ENCODE measurements at places on chromosomes 1 and 21.

DNA sequence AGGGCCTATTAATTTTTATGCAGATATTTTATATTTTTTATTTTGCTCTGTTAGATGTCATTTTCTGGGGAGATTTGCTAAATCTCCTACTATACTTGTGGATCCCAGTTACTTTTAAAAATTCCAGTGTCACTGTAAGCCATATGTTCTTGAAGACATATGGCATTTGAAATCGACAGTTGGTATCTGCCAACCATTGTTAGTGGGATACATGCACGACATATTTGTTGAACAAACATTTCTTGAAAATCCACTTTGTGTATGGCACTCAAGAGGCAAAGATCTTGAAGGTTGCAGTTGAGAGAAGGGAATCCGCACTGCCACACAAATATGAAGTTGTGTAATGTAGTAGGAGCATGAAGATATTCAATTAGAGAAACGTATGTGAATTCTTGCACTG, 287.7 kb downstream of the HHAT start:
- DNase-seq: no peak

DNA sequence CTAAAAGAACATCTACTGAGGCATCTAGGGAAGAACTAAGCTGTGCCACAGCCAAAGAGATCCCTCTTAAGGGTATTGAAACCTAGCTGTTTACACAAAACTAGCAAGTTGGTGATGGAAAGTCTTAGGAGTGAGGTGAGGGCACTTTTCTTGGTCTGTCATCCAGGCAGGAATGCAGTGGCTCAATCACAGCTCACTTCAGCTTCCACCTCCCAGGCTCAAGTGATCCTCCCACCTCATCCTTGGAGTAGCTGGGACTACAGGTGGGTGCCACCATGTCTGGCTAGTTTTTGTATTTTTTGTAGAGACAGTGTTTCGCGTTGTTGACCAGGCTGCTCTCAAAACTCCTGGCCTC, 2.4 kb downstream of the PLEKHO1 start:
- no peak for DNase-seq

DNA sequence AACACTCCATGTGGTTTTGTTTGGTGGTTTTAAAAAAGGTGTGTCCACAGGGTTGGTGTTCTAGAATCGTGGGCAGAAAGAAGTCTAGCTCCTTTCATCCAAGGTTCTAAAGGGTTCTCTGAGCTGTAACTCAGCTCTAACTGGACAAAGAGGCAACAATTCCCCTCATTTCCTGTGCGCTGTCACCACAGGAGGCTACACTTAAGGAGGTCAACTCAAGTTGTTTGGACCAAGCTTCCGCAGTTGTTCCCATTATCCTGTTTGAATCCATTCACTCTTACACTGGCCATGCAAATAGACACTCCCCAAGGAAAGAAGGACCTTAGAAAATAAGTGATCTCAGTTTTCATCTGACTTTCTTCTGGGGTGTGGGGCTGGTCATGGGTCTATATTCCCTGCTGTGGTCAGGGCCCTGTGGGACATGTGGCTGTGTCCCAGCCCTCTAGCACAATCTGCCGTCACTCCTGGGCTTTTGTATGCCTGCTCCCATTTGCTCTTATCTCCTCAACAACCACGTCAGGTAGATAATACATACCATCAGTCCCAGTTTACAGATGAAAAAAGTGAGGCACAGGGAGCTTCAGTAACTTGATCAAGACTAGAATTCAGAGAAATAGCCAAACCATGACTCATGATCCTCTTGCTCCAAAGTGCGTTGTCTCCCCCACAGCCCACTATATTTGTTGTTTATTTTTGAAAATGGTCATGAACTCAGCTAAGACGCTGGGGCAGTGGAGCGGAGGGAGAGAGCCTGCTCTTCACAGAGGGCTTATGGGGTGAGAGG, 103.6 kb downstream of the RHOU start:
- no peak for DNase-seq

- DNase-seq: no peak
Measured at GRCh38 chr1:15735304-15736037, 587 bp upstream of the SLC25A34 start.

- DNase-seq: no peak
Measured at GRCh38 chr1:27760426-27760825, 12.6 kb upstream of the STX12 start.

- DNase-seq: no peak
Measured at GRCh38 chr1:55015123-55015522, 16.4 kb downstream of the BSND start.

DNA sequence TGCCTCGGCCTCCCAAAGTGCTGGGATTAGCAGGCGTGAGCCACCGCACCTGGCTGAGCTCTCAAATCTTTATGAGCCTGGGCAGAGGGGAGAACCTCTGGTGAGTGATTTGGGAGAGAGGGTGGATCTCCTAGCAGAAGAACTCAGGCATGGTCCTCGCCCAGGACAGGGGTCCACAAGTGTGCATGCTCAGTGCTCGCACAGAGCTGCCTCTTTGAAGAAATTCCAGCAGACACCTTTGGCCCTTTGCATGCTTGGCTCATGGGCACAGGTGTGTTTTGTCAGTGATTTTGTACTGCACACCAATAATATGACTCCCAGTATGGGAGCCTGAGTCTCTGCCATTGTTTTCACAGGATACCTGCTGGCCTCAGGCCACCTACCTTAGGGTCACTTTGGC, 11.8 kb upstream of the PRAMEF12 start:
- no peak for DNase-seq

DNA sequence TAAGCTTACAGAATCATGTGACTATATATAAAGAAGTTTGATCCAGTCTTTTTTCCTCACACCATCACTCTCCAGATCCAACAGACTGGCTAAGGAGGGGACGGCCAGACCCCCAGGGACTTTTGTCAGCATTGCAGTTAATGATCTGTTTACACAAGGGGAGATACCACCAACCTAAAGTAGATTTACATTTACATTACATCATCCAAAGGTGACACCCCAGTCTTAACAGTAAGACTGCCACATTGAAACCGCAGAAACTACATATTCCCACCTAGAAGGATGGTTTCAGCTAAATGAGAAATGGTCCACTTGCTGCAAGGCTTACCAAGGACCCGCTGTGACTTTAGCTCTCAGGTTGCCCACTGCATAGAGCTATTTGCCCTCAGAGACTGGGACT, 3.4 kb downstream of the RCAN1 start:
- no peak for DNase-seq

GRCh38 chr1:117067533-117068370, 7.6 kb downstream of the TTF2 start:
- peak; percentile 52 for DNase-seq

DNA sequence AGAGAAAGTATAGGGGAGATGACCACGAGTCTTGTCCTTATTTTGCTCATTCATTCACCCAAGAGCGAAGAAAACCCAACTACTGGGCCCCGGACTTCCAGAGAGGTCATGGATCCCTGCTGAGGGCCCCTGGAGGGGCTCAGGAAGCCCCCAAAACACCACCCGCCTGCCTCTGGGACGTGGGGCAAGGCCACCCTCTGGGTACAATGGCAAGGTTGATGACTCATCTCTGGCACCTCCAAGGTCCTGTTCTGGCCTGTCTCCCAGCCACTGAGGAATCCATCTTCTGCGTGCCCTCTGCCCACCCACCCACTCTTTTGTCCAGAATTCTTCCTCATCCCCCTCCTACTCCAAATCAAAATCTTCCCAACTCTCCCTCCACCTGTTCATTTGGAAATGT, 21.3 kb upstream of the PRDM15 start:
- no peak for DNase-seq

GRCh38 chr1:40926441-40926840, 53.1 kb upstream of the CTPS1 start:
- no peak for DNase-seq

DNA sequence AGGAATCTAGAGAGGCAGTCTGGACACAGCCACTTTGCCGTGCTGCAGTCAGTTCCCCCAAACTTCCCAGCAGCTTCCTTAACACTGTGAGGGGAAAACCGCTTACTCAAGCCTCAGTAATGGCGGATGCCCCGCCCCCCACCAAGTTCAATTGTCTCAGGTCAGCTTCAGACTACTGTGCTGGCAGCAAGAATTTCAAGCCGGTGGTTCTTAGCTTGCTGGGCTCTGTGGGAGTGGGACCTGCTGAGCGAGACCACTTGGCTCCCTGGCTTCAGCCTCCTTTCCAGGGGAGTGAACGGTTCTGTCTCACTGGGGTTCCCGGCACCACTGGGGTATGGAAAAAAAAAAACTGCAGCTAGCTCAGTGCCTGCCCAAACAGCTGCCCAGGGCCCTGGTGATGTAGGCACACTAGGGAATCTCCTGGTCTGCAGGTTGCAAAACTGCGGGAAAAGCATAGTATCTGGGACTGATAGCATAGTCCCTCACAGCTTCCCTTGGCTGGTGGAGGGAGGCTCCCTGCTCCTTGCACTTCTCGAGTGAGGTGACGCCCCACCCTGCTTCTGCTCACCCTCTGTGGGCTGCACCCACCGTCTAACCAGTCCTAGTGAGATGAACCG, 23.7 kb upstream of the HFM1 start:
- DNase-seq: no peak

- DNase-seq: peak; percentile 73
Measured at GRCh38 chr1:199113265-199113869, 474.5 kb downstream of the PTPRC start.

DNA sequence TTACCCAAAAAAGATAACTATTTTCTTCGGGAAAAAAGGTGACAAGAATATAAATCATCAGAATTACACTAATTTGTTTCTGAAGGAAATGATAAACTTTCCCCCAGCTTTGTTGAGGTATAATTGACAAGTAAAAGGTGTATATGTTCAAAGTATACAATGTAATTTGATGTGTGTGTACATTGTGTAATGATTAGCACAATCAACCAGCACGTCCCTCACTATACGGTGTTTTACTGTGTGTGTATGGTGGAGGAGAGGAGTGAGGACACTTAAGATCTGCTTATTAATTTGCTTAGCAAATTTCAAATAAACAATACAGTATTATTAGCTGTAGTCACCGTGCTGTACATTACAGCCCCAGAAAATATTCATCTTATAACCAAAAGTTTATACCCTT, 77.7 kb downstream of the CAMTA1 start:
- no peak for DNase-seq

- DNase-seq: no peak
Measured at GRCh38 chr1:5840551-5841001, 151.6 kb downstream of the NPHP4 start.

GRCh38 chr1:229279242-229279641, 8.3 kb downstream of the RAB4A start:
- DNase-seq: no peak

GRCh38 chr1:212302745-212303383, 17.7 kb downstream of the PPP2R5A start:
- no peak for DNase-seq

GRCh38 chr1:51564124-51564523, 45.1 kb upstream of the EPS15 start:
- DNase-seq: peak; percentile 31

GRCh38 chr1:228429007-228429406, 12.3 kb upstream of the TRIM17 start:
- DNase-seq: no peak

DNA sequence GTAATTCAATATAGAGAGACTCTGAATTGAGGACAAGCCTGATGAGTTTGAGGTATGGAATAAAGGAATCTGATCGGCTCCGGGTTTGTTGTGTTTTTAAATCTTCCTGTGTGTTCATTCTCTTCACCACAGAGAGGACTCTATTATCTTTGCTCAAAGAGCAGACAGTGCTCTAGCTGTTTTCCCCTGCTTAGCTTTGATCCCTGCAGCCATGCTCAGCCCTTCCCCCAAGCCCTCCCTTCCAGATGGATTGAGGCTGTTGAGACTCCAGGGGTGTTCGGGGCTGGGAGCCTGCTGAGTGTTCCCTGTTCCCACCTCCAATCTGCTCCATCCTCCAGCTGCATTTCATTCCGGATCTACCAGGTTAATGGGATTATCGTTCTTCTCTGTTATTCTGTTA, 74.2 kb upstream of the CXADR start:
- DNase-seq: no peak

DNA sequence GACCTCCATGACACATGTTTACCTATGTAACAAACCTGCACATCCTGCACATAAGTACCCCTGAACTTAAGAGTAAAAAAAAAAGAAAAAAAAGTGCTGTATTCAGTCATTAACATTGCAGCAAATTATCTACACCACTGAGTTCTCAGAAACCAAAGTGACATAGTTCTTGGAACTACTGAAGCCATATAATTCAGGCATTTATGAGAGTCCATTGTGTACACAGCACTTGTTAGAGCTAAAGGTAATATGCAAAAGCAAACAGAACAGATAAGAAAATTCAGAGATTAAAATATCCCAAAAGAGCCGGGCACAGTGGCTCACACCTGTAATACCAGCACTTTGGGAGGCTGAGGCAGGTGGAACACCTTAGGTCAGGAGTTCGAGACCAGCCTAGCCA, 38.0 kb downstream of the F5 start:
- DNase-seq: no peak

DNA sequence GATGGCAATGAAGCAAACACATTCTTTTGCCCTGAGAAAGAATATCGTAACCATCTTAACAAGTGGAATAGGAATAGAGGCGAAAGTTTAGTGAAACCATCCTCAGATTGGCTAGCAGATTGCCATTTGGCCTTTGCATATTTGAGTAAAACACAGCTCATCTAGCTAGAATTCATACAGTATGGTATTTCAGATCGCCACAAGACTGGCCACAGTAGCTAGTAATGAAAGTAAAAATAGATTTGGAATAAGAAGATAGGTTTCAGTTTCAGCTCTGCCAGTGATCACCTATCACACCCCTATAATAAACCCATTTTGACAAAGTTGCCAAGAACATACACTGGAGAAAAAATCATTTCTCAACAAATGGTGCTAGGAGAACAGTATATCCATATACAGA, 294.9 kb downstream of the LRRIQ3 start:
- no peak for DNase-seq

DNA sequence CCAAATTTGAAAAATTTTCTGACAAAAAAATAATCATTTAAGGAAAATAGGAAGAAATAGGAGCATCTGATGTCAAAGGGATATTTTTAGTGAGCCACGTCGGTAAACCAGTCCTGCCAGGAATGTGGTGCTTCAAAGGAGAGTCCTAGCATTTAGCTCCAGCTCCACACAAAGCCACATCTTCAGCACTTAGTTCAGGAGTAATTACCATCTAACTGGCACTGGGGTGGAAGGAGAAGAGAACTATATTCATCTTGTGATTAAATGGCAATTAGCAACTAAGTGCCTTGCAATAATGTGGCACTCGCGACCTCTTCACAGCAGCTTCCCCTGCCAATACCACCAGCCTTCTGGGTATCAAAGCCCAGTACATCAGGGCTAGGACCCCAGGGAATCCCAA, 409.1 kb downstream of the SETD4 start:
- DNase-seq: no peak

GRCh38 chr1:246001837-246002230, 505.2 kb downstream of the SMYD3 start:
- no peak for DNase-seq

Measured in activated CD4-positive, alpha-beta T cell treated with anti-CD3 and anti-CD28 coated beads, Interleukin-2, amount 50 U/mL, for 48 hours (primary cell).